Thoracic aorta (tissue), 2 donors: ENCODE measurements at places on chromosomes 12 and 14. TPM values are rescaled to one million over a fixed set of nuclear protein-coding genes. Genes with fewer than 3 reads are reported as not detected.
A peak's percentile ranks its signal among the peaks of the same experiment; 100 is the strongest.

The ERBB3 gene
- 1.1 TPM for total RNA-seq

GRCh38 chr12:89661706-89662330, 46.8 kb downstream of the ATP2B1 start:
- no peak for DNase-seq

GRCh38 chr12:132503618-132504204, 13.8 kb downstream of the FBRSL1 start:
- DNase-seq = no peak

GRCh38 chr12:64544371-64545080, 65.8 kb upstream of the RASSF3 start:
- DNase-seq = no peak

GRCh38 chr12:105596731-105597130, 266.2 kb downstream of the C12orf75 start:
- DNase-seq = no peak

GRCh38 chr14:57326253-57326652, 57.5 kb downstream of the AP5M1 start:
- no peak for DNase-seq

The RHOJ gene
- 23.4 TPM for total RNA-seq

DNA sequence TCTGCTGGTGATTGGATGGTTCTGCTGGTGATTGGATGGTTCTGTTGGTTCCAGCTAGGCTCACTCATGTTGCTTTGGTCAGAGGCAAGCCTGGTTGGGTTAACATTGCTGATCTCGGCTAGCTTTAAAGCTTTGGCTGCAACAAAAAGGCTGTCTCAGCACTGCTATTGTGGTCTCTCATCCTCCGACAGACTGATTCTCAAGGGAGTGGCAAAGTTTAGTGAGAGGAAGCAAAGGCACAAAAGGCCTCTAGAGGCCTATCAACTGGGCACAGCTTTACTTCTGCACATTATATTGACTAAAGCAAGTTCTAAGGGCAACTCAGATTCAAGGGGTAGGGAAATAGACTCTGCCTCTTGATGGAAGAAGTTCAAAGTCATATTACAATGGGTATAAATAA, 84.7 kb upstream of the LGR5 start:
- no peak for DNase-seq

DNA sequence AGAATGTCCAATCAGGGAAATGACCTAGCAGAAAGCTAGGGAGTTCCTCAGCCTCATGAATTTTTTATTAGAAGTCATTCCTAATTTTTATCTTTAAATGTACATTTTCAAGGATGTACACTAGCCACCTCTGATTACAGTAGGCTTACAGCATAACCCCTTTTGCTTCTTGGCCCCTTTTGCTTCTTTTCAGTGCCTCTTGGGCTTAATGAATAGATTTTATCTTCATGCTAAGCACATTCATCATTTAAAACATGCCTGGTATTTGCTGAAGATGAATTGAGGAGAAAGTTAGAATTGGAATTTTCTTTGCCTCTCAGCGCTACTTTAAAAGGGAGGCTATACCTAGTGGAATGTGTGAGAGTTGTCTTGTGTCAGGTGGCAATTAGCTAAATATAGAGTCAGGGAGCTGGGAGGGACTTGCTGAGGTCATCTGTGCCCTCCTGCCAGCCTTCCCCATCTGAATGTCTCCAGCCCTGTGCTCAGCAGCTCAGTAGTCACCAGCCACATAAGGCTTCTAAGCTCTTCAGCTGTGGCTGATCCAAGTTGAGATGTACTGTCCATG, 132.1 kb downstream of the SAMD4A start:
- DNase-seq = no peak

- no peak for DNase-seq
These were observed 141.7 kb downstream of the SYT1 start for GRCh38 chr12:79006306-79006705.

- DNase-seq = no peak
These were observed 621.0 kb downstream of the CCER1 start for GRCh38 chr12:90333939-90334338.

- no peak for DNase-seq
These were observed 30.8 kb upstream of the BATF start for GRCh38 chr14:75491376-75491978.

The MYBPC1 gene
- total RNA-seq = 0.49 TPM

DNA sequence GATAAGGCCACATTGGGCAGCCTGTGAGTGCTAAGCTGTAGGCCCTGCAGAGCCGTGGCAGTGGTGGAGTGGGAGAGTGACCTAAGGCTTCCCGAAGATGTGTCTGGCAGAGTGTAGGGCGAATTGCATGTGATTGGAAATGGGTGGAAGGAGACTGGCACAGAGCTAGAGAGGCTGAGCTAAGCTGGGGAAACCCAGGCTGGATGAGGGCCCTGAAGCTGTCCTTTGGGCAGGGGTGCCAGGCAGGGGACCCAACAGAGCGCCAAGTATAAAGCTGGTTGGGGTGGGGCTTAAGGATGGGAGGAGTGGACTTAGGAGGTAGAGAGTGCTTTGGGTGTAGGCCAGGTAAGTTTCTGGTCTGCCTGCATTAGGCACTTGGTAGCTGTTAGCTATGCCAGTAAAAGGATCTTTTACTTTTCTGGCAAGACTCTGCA, 47.9 kb downstream of the WDR20 start:
- no peak for DNase-seq

DNA sequence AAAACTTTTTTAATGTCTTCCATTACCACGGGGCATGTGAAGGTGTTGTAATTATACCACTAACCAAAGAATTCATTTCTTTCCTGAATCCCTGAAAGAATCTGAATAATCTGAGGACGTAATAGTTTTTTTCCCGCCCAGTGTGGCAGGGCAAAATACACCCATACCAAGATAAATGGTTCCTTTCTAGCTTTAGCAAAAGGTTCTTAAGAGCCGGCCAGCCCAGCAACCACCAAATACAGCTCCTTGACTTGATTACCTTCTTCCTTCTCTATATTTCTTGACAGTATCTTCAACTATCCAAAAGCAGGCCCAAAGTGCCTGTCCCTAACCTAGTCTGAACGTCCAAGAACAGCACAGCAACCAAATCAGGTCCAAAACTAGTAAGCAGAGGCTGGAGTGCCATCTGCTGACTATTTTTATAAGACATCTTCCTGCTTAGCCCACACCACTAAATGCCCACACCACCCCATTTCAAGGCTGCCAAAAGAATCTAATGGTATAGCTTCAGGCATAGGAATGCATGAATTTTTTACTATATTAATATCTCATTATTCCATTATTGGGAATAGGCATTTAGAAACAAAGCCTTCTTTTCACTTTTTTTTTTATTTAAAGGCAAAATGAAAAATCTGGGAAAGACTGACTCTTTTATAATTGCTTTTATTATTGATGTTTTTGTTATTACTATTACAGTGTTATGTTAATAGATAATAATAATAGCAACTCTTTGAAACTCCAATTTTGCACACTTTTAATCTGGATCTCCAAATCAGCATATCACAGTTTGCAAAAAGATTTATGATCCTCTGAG, 524.4 kb downstream of the MED13L start:
- peak; percentile 9 for DNase-seq

GRCh38 chr12:2113119-2113912, 60.5 kb downstream of the CACNA1C start:
- DNase-seq = no peak

GRCh38 chr12:2691345-2692071, 103.3 kb upstream of the FKBP4 start:
- no peak for DNase-seq

DNA sequence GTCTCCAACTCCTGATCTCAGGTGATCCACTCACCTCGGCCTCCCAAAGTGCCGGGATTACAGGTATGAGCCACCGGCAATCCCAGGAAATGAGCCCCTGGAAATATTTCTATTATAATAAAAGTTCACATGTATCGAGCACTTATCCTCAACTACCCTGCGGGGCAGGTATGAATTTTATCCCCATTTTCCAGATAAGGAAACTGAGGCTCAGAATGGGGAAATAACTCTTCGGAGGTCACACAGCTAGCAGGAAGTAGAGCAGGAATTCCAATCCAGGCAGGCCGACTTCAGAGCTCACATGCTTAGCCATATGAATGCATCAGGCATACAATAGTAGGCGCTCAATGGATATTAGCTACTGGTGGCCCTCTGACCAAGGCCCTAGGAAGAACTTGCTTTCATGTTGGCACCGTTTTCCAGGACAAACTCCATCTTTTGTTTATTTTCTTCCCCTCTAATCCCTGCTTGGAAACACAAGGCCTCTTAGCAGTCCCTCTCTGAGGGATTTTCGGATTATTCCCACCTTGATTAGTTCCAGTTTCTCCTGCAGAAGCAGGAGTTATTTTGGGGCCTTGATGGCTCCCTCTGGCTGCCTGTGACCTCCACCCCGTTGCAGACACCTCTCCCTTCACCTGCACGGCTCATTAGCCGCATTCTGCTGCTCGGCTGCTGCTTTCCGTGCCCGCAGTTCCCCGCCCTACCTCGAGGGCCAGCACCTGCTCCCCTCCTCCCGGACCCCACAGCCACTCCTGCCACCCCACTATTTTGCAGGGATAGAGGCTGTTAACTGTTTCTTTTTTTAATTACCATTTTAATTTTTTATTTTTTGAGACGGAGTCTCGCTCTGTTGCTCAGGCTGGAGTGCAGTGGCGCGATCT, 18.7 kb upstream of the POP5 start:
- no peak for DNase-seq

- no peak for DNase-seq
These were observed 56.6 kb downstream of the SH2B3 start for GRCh38 chr12:111462210-111462769.

DNA sequence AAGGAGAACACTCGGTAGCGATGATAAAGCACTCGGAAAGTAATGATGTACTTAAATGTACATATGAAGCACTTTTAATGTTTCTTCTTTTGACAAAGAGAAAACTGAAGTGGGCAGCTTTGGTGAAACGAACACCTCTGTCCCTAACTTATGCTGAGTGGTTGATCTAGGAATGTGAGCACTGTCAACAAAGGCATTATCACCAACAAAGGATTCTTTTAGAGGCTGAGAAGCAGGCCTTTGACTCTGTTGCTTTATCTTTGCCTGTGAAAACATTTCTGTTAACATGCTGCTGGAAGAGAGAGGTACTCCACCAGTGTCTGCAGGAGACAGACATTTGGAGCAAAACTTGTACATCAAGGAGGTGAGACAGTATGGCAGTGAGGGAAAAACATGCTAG, 103.2 kb upstream of the VRK1 start:
- DNase-seq = no peak

The PDE3A gene
- 78.3 TPM for total RNA-seq

The TMEM106C gene
- total RNA-seq = 149 TPM

DNA sequence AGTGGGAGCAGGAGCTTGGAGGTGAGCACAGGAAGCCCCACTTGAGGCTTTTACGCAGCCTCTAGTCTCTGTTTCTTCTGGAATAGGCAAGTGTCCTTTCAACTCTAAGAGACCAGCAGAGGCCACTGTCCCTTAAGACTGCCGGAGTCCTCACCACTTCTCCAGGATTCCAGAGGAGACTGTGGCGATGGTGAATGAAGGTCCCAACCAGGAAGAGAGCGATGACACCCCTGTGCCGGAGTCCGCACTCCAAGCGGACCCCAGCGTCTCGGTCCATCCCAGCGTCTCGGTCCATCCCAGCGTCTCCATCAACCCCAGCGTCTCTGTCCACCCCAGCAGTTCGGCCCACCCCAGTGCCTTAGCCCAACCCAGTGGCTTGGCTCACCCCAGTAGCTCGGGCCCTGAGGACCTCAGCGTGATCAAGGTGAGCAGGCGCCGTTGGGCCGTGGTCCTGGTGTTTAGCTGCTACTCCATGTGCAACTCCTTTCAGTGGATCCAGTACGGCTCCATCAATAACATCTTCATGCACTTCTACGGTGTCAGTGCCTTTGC, 442 bp downstream of the FLVCR2 start:
- no peak for DNase-seq

DNA sequence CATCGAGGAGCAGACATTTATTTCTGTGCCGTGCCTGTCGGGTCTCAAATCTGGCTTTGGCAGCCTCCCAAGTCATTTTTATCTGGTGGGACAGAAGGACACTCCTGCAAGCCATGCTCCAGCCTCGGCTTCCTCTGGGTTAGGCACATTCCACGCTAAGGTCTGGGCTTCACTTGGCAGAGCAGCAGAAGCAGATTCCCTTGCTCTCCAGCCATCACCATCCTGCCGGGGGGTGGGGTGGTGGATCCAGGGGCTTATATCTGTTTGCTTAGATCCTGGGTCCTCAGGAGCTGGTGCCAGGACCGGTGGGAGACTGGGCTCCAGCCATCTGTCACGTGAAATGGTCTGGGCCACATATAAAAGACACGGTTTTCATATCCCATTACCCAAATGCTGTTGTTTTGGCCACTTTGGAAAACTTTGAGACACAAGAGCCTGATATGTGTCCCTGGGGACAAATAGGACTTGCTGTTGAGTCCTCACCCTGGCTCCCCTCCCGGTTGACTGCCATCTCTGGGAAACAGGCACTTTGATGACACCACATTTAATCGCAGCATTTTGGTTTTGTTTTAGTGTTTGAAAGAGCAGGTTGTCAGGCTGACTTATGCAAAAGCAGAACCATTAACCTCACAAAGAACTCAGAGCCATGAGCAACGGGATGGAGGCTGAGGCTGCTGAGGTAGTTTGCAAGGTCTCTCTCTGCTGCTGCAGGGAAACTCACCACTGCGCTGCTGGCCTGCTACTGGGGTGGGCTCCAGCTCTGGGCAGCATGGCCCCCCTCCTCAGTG, 69.6 kb upstream of the PRMT8 start:
- no peak for DNase-seq

GRCh38 chr12:639988-640387, 23.3 kb downstream of the NINJ2 start:
- no peak for DNase-seq

DNA sequence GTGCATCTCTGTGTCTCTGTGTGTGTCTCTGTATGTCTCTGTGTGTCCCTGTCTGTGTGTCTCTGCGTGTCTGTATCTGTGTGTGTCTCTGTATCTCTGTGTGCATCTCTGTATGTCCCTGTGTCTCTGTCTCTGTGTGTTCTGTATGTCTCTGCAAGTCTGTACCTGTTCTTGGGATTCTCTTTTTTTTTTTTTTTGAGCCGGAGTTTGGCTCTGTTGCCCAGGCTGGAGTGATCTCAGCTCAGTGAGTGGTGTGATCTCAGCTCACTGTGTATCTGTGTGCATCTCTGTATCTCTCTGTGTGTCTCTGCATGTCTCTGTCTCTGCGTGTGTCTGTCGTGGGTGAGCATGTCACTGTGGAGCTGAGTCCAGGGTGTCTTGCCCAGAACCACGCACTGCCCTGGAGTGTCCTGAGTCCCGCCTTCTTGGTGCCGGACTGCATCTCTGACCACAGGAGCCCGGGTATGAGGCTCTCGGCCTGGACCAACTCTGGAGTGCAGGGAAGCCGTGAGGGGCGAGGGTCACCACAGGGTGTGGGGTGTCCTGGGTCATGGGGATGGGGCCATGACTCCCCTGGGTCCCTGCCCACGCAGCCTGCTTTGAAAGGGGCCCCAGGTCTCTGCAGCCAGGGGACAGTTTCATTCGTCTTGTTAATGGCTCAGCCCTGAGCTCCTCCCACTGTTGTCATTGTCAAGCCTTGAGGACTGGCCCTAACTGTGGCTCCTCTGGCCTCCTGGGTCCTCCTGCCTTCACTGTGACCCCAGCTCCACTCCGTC, 11.8 kb downstream of the MYL2 start:
- DNase-seq = no peak

- DNase-seq = no peak
These were observed 381 bp downstream of the YY1 start for GRCh38 chr14:100239211-100239839.

The SLCO1B1 gene
- total RNA-seq = not detected
